ENCODE measurements at places on chromosomes 2 and 18. TPM values are rescaled to one million over a fixed set of nuclear protein-coding genes. Genes with fewer than 3 reads are reported as not detected.

Gene GPR155
- 0.36 TPM for total RNA-seq

Gene KCNIP3
- 2.0 TPM for total RNA-seq

Gene RASGRP3
- total RNA-seq: 1.1 TPM

Gene MAB21L4
- total RNA-seq: 0.20 TPM

Gene SS18
- 54.2 TPM for total RNA-seq

Gene XDH
- total RNA-seq: 1.1 TPM

Gene CROCC2
- not detected for total RNA-seq

Gene INHBB
- 20.0 TPM for total RNA-seq

Gene RESP18
- not detected for total RNA-seq

Gene SAG
- not detected for total RNA-seq

Gene DSG4
- not detected for total RNA-seq

Gene HOXD3
- 0.20 TPM for total RNA-seq

Gene HOXD8
- 5.6 TPM for total RNA-seq

Gene INHA
- 0.39 TPM for total RNA-seq

Gene RAB11FIP5
- total RNA-seq: 36.1 TPM

Gene RUFY4
- total RNA-seq: not detected

Gene CPLX4
- not detected for total RNA-seq

Gene OSBPL1A
- 19.4 TPM for total RNA-seq

Gene ST8SIA3
- total RNA-seq: not detected

Gene CAPN14
- 0.03 TPM for total RNA-seq

Gene BIRC6
- 30.8 TPM for total RNA-seq

Gene ANKRD30BL
- total RNA-seq: not detected

Gene ICOS
- total RNA-seq: not detected

Gene CCDC68
- total RNA-seq: 6.5 TPM

Gene MEP1B
- not detected for total RNA-seq

Gene SULT1C2
- total RNA-seq: 0.59 TPM

Gene PRSS56
- 0.21 TPM for total RNA-seq

Gene YES1
- total RNA-seq: 23.2 TPM

Gene LIMS1
- total RNA-seq: 56.7 TPM

Gene CCL20
- total RNA-seq: 4.2 TPM

Gene CHAC2
- total RNA-seq: 11.9 TPM

Gene VWC2L
- total RNA-seq: not detected

Gene TTLL4
- total RNA-seq: 32.8 TPM

Gene AMER3
- not detected for total RNA-seq

Gene MFF
- total RNA-seq: 102 TPM

Gene MARCHF4
- 27.4 TPM for total RNA-seq

All from A549 treated with Mapracorat at 1 μM for 4 hours (cell line).